ENCODE measurements at places on chromosomes 12 and 14.

DNA sequence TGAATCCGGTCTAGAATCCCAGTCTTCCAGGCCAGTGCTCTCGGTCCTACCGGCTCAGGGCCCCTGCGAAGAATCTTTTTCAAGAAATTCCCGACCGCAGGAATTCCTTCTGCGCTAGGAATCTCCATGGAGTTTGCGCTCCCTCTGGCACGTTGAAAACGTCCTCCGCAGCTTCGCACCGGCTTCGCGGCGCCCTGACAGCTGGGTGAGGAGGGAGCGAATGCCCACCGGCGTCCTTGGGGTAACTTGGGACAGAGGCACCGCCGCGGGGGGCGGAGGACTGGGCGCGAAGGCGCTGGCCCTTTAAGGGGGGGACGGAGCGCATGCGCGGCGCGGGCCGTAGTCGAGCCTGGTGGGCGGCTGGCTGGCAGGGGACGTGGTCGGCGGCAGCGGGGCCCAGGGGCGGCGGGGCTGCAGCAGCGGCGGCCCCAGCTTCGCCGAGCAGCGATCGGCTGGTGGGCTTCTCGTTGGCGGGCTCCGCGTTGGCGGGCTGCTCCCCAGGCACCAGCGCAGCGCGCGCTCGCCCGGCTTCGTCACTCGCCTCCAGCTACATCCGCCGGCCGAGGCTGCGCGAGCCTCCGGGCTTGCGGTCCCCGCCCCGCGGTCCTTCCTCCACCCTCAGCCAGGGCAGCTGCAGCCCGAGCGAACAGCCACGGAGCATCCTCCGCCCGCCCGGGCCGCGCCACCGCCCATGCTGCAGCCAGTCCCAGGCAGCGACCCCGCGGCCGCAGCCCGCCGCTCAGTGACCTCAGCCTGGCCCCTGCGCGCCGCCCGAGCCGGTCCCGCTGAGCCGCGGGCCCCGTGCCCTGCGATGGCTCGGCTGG, at the start of gene VASH1:
Gene VASH1 (plus strand): TSS at position 333 of the 824 bp plus-strand sequence. CDS start 1,354 bp downstream, outside the sequence.
- no peak for DNase-seq

DNA sequence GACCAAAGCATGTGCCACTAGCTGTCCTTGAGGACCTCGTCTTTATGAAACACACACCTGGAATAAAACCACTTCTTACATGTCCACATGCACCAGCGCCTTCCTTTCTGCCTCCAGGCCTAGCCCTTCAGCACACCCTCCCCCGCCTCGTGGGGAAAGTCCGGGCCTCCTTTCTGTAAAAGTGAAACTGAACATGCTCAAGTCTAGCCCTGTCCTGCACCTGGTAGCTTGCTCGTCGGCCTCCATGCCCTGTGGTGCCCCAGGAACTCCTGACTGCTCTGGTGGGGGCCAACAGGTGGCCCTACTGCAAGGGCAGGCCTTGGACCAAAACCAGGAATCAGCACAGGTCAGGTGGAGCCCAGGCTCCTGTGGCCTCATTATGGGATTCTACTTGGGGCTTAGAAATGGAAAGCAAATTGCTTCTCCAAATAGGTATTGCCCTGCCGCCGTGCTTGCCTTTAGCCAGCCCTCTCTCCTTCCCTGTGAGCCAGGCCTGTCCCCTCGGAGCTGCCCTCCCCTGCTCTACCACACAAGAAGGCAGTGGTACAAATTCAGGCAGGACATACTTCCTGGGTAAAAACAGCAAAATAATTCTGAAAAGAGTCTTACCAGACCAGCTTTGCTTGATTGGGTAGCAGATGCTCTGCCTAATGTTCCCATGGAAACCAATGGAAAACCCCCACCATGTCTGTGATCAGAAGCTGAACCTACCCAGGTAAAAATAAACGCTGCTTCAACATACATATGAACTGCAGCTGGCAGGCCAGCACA, 43.5 kb downstream of the ERH start:
- DNase-seq = no peak

GRCh38 chr12:105166736-105167135, 59.2 kb downstream of the WASHC4 start:
- DNase-seq = no peak

- no peak for DNase-seq
Measured at GRCh38 chr14:34926552-34926951, 51.4 kb upstream of the BAZ1A start.

DNA sequence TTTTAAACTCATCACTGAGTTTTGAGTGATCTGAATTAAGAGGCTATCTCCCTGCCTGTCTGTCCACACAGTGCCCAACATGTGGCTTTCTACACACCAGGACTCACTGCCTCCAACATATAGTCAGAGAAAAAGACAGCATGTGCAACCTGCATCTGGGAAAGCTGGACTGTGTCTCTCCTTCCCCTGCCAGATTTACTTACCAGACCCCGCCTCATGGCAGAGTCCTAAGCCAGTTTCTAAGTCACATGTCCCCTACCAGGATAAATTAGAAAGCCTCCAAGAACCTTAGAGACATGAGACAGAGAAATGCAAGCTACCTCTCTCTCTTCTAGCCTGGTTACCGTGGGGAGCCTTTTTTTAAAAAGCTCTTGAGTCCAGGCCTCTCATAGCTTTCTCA, 2.7 kb upstream of the HDAC7 start:
- DNase-seq = no peak

DNA sequence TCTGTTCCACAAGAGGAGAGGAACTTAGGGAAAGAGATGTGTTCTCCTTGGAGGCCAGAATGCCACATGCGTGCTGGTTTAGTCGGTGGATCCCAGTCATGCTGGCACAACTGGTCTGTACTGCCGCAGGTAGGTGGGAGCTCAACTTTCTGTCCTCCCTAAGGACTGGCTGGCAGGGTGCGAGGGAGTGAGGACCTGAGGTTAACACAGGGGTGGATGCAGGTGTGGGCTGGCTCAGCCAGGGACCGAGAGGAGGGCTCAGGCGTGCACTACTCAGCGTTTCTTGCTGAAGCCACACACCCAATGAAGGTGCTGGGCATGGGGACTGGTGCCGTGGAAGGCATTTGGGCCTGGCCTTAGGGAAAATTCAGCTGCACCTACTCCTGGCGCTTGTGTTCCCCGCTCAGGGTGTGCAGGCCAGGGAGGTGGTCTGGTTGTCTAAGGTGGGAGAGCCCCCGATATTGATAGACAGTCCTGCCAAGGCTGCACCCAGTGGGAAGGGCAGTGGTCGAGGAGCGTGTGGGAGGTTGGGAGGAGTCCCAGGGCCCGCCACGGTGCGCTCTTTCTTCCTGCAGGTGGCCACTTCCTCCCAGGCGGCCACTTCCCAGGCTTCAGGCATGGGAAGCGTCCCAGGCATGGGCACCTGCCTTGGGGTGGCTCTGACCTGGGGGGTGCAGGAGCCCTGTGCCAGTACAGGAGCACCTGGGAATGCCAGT, 138.4 kb downstream of the ADGRD1 start:
- no peak for DNase-seq

DNA sequence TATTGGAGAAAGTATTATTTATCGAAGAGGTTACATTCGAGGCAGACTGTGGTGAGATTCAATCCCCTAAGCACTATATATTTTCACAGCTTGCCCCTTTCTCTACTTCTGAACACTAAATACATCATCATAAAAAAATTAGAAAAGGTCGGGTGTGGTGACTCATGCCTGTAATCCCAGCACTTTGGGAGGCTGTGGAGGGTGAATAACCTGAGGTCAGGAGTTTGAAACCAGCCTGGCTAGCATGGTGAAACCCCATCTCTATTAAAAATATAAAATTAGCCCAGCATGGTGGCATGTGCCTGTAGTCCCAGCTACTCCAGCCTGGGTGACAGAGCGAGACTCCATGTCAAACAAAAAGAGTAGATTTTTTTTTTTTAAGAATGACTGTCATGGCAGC, 70.6 kb upstream of the MYF6 start:
- no peak for DNase-seq

GRCh38 chr14:61652526-61653262, 42.6 kb upstream of the HIF1A start:
- no peak for DNase-seq

DNA sequence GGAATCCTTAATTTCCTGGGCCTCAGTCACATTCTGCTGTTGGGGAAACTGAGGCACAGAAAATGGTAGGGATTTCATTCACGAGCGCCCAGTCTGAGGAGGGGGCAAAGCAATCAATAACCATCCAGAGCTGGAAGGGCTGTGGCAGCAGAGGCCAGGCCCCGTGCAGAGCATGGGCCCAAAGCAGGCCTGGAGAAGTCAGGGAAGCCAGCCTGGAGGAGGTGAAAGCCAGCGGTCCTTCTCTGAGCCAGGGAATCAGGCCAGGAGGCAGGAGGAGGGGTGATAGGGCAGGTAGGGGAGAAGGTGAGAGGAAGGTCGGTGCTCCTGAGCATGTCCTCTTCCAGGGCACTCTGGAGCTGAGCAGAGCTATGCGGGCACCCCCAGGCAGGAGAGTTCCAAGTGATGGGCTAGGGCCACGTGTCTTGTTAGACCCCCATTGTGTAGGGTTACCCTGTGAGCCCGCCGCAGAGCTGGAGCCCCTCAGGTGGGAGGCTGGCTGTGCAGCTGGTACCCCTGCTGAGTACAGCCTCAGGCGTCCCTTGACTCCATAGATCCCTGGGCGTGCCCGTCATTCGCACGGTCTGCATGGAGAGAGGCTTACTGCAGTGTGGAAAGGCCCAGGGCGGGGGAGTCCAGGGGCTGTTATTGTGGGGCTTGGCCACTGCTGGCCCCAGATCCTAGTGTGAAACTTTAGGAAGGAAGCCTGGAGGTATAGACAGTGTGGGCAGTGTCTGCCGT, 4.8 kb downstream of the TNFAIP2 start:
- DNase-seq = no peak

DNA sequence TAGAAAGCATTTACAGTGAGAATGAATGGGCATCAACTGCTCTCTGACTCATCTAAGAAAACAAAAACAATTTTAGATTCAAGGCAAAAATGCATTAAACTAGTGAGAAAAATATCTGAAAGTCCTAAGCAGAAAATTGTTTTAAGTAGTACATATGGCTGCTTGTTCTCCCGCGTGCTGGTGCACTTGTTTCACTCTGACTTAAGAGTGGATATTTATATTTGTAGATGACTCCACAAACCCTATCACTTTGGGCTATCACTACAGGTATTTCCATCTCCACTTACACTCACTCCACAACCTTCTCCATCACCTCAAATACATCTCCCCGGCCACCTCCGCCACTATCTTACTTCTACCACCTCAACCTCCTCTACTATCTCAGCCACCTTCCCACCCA, 253.9 kb upstream of the EGLN3 start:
- DNase-seq = no peak

DNA sequence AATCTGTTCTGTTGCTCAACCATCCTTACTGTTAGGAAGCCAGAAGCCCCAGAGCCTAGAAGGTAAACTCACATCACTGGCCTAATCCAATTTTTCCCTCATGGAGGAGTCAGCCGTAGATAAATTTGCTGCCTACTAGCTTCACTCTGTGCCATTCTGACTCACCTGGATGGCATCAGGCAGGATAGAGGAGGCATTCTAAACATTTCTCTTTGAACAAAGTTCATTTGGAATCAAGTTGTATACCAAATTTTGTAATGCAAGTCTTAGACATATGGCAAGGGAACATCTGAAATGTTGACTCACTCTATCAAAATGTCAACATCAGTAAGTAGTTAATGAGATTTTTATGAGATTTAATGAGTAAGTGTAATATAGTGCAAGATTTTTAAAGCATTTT, 13.6 kb upstream of the TBC1D30 start:
- no peak for DNase-seq

DNA sequence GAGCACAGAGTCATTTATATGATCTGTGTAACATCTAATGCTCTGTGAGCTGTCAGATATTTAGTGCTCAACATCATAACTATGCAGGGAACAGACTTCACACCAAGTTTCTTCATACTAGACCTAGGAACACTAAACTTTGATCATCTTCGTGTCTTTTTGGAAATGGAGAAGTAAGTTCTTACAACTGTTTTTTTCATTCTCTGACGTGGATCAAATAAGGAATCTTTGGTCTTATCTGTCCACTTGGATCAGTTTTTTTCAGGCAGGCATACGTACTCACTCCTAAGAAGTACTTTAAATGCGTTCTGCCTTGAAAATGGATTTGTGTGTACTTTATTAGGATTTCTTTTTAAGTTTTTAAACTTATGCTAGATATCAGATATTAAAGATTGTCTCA, 191.0 kb downstream of the FBXL14 start:
- no peak for DNase-seq

GRCh38 chr12:51642286-51642685, 51.3 kb downstream of the SCN8A start:
- DNase-seq = no peak

- DNase-seq = no peak
Measured at GRCh38 chr14:69989622-69990021, 110.4 kb downstream of the SMOC1 start.

DNA sequence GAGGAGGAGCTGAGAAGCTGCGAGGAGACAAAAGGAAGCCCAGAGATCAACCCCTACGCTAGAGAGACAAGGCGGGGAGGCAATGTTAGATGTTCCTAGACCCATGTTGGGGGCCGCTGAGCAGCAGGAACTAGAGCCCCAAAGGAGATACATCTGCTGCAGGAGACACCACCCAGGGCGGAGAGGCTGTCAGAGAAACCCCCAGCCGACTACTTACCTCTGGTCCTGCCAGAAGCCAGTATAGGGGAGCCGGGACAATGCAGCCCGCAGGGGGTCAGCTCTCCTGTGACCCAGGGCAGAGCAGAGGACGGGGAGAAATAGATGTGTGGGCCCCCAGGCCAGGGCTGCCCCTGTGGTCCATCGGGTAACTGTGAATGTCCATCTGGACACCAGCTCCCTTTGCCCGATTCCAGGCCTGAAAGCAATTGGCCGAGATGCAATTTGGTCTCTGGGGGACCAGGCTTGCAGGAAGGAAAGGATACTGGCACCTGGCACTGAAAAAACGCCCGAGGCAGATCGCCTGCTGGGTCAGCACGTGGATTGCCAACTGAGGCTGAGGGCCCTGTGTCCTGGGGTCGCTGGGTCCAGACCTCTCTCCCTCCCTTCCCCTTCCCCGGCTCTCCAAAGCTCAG, 34.9 kb downstream of the SYNE3 start:
- no peak for DNase-seq

- no peak for DNase-seq
Measured at GRCh38 chr14:21384494-21384851, 654 bp upstream of the SUPT16H start.

- DNase-seq = no peak
Measured at GRCh38 chr14:50601394-50601793, 41.4 kb downstream of the ATL1 start.

- no peak for DNase-seq
Measured at GRCh38 chr14:75860561-75861160, 121.1 kb downstream of the TGFB3 start.

GRCh38 chr12:67750513-67751183, 102.1 kb downstream of the DYRK2 start:
- DNase-seq = no peak

DNA sequence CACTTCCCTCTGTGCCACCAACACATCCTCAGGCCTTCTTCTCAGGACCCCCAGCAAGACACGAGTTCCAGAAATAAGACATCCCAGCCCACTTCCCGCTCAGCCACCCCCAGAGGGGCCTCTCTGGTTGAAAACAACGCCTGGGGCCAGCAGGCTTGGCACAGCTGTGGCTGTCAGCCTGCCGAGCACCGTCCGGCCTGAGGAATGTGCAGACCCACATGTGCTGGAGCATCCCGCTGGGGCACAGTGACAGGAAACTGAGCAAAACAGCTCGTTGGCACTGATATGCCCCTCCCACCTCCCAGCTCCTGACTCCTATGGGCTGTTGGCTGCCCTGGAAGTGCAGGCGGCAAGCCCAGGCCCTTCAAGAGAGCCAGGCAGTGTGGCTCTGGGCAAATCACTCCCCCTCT, 1.4 kb downstream of the SYNE3 start:
- no peak for DNase-seq

GRCh38 chr14:91330856-91331255, 86.4 kb upstream of the GPR68 start:
- DNase-seq = no peak
